ENCODE measurements at places on chromosomes 5 and 9.

DNA sequence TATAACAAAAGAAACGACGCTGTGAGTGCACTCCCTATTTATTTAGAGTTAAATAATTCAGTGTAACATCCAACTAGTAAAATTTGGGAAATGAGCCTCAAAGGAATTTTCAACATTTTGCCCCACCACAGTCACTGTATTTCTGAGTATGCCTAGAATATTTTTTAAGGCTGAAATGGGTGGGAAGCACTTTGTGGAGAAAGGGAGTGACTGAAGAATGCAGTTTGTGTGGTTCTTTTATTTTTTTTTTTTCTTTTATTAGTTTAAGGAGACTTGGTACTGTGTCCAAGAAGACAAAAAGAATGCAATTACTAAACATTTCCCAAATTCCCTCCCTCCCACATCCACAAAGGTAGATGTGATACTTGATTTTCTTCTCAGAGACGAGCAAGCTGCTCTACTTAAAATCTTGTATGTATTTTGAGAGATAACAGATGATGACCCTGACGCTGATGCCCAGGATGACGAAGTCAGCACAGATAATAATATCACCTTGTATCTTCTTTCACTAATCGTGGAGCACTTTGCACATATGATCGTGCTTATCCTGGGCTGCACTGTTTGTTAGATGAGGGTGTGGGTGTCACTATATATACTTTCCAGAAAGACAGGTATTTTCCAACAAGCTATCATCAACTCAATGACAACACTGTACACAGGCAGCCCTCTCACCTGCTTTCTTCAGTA is 586.3 kb downstream of the RAB3C start:
- no peak for DNase-seq

- DNase-seq = no peak
These were observed 67.5 kb upstream of the ERCC6L2 start for GRCh38 chr9:95808011-95808410.

- DNase-seq = no peak
These were observed 294.7 kb upstream of the DMRT1 start for GRCh38 chr9:546797-547223.

DNA sequence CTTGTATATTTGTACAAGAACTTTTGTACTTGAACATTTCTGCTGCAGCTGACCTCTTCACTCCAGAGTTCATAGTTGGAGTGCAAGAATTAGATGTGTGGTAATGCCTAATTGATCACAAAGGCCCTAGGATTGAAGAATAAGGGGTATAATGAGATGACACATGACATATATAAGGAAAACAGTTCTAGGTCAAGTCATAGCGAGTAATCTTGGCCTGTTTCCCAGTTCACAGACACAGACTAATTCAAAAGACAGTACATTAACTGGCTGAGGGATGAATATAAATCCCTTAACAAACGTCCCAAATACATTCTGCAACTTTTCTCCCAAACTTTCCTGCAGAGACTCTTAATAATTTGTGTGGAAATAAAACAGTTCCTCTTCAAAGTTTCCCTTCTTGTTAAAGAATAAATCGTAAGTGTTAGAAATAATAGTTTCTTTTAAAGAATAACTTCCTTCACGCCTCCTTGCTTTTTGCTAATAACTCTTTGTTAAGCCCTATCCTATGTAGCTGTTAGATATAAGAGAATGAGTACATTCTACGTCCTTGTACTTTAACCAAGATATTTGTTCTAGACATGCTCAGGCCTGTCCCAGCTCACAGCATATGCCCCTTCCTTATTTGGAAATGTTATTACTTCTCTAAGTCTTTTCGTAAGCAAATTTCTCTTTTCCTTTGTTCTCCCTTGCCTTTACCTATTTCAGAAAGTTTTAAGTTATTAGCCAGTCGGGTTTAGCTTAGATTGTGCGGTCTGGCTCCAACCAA is 556.4 kb upstream of the CTNND2 start:
- no peak for DNase-seq

DNA sequence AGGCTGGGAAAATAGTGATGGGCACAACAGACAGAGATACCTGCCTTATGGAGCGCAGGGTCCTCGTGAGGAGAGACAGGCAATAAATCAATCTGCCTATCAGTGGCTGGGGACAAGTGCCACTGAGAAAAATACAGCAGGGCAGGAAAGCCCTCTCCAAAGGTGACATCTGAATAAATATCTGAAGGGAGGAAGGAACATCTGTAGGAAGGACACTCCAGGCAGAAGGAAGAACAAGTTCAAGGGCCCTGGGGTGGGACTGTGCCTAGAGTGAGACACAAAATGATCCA is 53.7 kb upstream of the SLC25A51 start:
- no peak for DNase-seq

DNA sequence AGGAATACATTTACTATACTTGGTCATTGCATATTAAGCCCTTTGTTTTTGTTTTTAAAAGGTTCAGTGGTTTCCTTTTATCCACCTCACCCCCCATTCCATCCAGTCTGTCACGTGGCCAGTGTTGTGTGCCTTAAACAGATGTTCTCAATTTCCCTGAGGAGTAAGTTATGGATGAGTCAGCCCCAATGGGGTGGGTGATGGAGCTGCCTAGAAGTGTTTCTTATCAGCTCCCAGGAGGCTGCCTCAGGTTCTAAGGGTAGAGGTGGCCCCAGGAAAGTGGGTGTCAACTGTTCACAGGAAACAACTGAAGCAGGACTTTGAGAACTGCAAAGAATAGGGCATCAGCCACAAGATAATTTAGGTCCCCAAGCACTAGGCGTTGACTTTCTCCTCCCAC is 41.1 kb downstream of the ACTBL2 start:
- no peak for DNase-seq

GRCh38 chr5:138944527-138945322 is 69.6 kb upstream of the LRRTM2 start:
- no peak for DNase-seq

DNA sequence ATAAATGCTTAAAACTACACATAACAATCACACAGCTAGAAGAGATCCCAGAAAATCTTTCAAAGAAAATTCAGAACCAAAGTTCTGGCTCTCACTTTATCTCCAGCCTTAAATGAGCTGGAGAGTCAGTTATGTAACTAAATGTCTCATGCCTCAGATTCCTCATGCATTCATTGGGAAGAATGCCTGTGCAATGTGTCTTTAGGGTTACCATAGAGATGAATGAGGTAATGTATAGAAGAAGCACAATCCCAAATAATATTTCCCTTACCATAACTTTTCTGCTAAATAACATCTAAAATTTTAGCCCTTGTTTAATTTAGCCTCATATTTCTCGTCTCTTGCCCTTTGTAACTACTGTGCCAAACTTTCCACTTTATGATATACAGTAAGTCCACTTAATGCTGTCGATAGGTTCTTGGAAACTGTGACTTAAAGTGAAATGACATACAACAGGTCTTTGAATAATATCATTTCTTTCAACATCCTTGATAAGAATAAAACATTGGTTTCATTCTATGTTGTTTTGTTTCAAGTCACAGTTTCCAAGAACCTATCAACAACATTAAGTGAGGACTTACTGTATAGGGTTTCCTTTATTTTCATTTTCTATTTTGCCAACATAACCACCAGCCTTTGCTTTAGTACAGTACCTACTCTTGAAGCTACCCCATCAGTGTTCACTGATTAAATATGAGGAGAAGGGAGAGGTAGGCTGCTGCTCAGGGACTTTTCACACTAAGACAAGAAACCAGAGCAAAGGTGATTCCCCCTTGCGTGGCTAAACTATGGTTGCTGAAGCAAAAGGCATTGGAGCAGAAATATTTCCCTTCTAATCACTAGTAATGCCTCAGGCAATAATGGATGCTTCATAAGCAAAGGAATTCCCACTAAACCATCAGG is 295.7 kb upstream of the PTGER4 start:
- no peak for DNase-seq

DNA sequence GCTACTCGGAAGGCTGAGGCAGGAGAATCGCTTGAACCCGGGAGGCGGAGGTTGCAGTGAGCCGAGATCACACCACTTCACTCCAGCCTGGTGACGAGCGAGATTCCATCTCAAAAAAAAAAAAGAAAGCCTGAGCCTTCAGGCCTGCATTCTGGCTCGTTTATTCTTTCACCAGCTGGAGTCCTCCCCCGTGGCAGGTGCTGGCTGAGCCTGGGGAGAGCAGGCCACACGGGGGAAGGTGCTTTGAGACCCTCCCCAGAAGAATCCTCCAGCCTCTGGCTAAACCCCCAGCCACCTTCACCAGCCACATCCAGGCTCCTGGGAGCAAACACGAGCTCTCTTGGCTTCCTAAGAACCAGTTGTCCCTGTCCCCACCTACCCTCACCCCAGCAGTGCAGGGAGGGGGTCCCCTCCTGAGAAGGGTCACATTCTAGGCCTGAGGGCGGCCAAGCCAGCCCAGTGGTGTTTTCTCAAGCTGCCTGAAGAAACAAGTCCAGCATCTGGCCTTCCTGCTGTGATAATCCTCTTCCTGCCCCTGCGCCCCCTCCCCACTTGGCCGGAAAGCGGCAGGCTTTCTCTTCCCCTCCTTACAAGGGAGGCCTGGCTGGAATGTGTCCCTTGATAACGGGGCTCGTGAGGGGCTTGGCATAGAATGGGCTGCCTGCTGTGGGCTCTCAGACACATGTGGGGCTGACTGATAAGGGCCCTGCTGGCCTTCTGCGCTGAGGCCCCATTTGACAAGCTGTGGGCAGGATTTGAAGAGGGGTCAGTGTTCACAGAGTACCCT is 41.5 kb downstream of the PLPP7 start:
- DNase-seq = no peak

GRCh38 chr5:128763321-128763720 is 202.0 kb upstream of the SLC27A6 start:
- DNase-seq = no peak

DNA sequence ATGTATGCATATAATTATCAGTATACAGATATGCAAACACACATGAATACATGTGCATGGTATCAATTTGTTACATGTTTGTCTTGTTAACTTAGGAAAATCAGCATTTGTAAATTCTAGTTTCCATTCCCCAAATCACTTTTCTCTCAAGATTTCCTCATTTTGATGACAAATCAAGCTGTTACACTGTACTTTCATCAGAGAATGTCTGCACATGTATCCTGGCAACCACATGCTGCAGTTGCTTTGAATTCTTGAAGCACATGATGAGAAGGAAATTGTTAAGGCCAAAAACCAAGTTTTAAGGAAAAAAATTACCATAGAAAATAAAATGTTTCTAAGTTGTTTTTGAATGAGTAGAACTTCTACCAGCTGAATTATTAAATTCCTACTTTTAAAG is 1834.5 kb downstream of the EFNA5 start:
- DNase-seq = no peak

DNA sequence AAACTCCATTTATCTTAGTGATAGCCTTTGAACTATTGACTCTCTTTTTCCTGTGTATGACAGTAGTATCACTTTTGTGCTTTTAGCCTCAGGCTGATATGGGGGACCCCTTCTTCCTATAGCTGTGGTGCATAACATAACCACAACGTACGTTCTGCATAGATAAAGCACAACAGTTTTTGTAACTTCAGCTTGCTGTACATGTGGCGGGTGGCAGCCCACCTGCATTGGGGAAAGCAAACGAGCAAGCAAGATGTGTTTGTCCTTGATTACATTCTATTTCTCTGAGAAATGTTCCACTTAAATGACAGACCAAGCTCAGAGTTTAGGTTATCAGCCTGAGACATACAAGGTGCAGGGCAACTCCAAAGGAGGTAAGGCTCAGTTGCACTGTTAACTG is 309.4 kb downstream of the KDM4C start:
- DNase-seq = no peak

DNA sequence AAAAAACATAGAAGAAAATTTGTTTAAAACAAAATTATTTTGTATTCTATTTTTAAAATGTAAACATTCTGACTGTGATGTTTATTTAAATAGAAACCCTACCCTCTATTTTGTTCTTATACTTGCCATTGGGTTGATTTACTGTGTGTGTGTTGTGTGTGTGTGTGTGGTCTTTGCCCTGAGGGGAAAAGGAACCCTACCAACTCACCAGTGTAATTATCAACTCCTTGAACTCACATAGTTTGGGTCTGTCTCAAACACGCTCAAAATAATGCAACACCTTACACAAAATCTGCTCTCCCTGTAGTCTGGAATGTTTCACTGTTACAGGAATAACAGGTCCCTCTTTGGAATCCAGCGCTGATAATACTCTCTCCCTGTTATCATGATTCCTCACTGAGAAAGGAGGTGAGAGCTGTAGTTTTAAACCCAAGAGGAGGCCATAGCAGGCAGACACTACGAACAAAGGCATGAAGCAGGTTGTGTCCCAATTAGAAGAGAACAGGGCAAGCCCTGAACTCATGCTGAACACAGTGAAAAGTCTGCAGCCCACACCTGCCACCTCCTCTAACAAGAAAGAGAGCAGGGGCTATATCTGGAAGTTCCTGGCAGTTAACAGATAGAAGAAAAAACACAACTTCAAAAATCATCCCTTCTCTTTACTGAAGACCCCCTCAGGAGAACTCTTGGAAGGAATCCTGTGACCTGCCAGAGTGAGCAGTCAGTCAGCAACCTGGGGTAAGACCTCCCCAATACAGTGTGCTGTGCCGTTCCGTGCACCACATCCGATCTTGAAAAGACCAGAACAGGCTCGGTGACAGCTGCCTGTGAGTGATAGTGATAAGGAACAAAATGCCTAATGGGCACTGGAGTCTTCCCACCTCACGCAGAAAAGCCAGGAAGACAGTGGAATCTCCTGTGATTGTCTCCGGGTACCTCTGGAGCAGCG is 608.1 kb upstream of the ADAMTS16 start:
- no peak for DNase-seq

DNA sequence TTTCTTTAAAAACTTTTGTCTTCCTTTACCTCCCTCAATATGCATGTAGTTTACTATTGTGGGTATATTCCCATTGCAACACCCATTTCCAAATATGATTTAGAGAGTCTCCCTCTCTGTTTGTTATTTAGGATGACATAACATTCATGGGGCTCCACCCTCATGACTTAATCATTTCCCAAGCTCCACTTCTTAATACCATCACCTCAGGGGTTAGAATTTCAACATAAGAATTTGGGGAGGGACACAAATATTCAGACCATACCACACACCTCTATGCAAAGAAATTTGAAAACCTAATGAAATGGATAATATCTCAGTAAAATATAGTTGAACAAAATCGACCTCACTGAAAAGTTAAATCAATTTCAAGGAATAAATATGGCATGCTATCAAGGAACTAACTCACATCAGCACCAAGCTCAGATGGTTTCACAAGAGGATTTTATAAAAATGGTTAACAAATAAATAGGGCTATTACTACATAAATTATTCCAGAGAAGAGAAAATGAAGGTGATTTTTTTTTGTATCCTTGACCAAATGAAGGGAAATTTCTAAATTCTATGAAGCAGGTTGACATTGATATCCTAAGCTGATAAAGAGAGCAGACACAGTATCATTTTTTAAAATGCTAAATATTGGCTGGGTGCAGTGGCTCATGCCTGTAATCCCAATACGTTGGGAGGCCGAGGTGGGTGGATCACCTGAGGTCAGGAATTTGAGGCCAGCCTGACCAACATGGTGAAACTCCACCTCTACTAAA is 20.2 kb upstream of the UBTD2 start:
- DNase-seq = no peak

DNA sequence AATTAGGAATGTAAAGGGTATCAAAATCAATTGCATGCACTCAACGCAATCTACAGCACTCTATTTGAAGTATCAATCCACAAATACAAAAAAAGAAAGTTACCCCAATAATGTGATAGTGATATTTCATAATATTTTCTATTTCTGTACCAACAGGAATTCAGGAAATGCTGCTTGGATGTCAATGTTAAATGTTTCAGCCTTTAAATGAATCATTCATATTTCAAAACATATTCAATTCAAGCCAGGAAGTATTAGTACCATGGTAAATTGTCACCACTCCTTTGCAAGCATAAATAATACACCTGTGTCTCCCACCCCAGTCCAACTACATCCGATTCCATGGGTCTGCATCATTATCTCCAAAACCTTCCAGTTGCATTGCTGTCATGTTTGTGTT is 1185.5 kb upstream of the CDH18 start:
- DNase-seq = no peak
